GM10248 (cell line): ENCODE measurements at places on chromosomes 1 and 21.

- DNase-seq, result peak; percentile 53
These were observed 7.3 kb downstream of the CD244 start for GRCh38 chr1:160855181-160855981.

DNA sequence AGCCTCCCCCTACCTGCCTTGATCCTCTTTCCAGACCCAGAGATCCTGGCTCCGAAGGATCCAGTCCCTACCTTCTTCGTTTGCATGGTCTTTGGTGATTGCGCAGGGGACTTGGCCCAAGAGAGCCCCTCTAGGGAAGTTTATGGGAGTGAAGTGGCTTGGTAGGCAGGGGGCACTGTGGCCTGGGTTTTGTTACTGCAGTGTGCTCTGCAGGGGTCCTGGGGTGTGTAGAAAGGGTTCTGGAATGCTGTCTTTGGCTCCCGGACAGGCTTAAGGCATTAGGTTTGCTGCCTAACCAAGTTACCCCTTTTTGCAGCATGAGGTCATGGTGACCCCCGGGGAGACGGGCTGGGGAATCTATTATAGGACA is 3.8 kb downstream of the ATP8B2 start:
- DNase-seq, result no peak

GRCh38 chr1:237134929-237135328 is 92.9 kb downstream of the RYR2 start:
- DNase-seq, result no peak

- no peak for DNase-seq
These were observed 23.1 kb upstream of the HFM1 start for GRCh38 chr1:91427741-91428140.

DNA sequence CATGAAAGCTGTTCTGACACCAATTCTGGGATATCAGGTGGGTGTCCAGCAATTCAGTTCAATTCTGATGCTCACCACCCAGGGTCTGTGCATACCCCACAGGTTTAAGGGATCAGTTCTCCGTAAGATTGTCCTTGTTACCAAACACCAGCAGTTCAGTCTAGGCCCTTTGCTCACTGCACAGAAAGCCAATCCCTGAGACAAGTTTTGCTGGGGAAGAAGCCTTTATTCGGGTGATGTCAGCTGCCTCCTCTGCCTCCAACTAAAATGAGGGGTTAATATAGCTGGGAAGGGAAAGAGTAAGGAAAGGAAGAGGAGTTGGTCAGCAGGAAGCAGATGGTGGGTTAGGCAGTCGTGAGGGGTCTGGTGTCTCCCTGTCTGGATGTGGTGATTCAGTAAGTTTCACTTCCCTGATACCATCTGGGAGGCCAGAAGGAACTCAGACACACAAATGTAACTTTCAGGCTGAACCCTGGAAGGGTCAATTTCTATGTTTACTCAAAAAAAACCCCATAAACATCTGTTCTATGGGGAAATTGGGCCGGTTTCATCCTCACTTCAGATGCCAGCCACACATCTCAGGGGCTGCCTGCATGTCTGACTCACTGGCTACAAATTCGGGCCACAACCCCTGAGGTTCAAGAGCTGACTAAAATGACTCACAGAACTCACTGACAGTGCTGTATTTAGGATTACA is 83.3 kb upstream of the PGBD5 start:
- DNase-seq, result no peak

- no peak for DNase-seq
These were observed 501.3 kb downstream of the NUF2 start for GRCh38 chr1:163823017-163823416.

GRCh38 chr21:27423906-27424595 is 457.2 kb upstream of the ADAMTS5 start:
- DNase-seq, result no peak

- DNase-seq, result no peak
These were observed 48.5 kb downstream of the OPRD1 start for GRCh38 chr1:28860332-28861073.

DNA sequence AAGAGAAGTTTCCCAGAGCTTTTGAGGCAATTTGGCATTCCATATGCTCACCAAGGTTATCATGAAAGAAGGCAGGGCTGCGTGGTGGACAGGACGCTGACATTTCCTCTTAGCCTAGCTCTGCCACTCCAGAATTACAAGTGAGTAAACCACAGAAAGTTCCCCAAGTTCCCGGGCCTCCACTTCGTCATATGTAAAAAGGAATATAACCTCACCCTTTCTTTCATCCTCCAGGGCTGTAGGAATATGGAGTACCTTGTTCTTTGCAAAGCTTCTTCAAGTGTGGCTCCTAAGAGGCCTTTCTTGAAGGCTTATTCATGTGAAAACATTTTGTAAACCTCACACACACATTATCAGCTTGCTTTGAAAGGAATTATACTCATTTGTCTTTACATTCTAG is 210.2 kb downstream of the GREM2 start:
- no peak for DNase-seq

- DNase-seq, result peak; percentile 58
These were observed 102.7 kb downstream of the ZNF281 start for GRCh38 chr1:200306944-200307754.

- no peak for DNase-seq
These were observed 160.2 kb downstream of the DHRS3 start for GRCh38 chr1:12457771-12458170.

DNA sequence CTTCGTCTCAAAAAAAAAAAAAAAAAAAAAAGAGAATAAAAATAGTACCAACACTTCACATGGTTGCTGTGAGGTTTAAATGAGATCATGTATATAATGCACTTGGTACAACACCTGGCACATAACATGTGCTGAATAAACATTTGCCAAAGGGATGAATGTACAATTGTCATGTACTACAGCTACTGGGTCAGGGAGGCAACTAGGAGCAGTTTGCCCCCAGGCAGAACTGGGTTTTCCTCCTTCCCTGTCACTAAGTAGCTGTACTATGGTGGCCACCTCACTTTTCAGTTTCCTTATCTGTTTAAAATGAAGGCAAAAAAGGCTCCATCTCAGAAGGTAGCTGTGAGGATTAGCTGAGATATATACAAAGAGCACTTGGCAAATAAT is 11.5 kb downstream of the AK2 start:
- DNase-seq, result no peak
